ENCODE measurements at places on chromosomes 13 and 19.

- no peak for DNase-seq
These were observed 192.6 kb downstream of the PCDH17 start for GRCh38 chr13:57824121-57824520.

GRCh38 chr13:91785431-91786119 lies 387.2 kb downstream of the GPC5 start:
- DNase-seq = no peak

- DNase-seq = no peak
These were observed 1.4 kb upstream of the NTF4 start for GRCh38 chr19:49065905-49066512.

DNA sequence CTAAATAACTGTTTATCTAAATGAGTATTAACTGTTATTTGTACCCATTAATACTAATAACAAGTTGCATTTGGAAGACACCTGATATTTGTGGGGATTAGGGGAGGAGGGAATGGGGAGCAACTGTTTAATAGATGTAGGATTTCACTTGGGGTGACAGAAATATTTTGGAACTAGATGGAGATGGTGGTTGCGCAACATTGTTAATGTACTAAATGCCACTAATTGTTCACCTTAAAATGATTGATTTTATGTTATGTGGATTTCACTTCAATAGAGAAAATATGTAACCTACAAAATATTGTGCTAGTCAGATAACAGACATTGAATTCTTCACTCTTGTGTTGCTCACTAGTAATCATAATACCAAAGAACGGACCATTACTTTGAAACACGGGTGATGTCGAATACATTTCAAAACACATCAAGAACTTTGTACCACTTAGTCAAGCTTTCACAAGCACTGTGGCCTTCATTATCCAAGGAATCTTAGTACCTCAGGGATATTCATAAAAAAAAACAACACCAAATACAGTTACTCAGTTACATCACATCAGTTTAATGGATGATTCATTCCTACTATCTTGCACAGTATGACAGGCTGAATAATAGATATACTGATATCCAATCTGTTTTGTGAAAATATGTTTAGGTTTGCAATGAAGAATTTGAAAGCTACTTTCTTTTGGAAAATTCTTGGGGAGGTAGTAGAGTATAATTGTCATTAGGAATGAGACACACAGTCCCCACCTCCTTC lies 721.8 kb downstream of the PCDH9 start:
- DNase-seq = no peak

GRCh38 chr13:100511466-100511865 lies 77.1 kb downstream of the GGACT start:
- DNase-seq = no peak

GRCh38 chr13:35190241-35190640 lies 248.2 kb downstream of the NBEA start:
- DNase-seq = no peak

DNA sequence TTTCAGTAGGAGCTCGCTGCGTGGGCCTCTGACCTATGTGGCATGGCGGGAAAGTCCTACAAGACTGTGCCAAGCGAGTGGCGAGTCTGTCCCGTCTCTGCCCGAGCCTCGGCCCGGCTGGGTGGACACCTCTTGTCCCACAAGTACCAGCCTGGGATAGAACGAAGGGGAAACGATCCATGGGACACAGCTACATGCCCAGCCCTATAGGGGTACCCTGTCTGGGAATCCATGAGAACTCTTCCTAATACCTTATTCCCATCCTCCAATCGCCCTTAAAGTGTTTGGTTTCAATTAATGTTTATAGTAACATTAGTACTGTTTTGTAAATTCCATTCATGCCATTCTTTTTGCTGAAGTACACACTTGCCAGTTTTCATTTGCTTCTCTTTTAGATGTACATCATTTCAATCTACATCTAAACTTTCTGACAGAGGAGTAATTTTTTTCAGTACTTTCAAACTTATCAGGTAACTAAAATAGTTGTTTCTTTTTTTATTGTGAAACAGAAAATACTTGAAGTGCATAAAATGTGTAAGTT lies 667 bp upstream of the ZNF790 start:
- no peak for DNase-seq

- DNase-seq = peak; percentile 77
These were observed 965 bp downstream of the TTC9B start for GRCh38 chr19:40217027-40217810.

- no peak for DNase-seq
These were observed 111.7 kb downstream of the MIPEP start for GRCh38 chr13:23777575-23777870.

GRCh38 chr19:19223636-19224035 lies 11.9 kb downstream of the NCAN start:
- no peak for DNase-seq

GRCh38 chr13:80305737-80306136 lies 35.2 kb downstream of the SPRY2 start:
- no peak for DNase-seq

- no peak for DNase-seq
These were observed 1.6 kb downstream of the LMNB2 start for GRCh38 chr19:2454962-2455850.

GRCh38 chr13:113972451-113973217 lies 1.2 kb downstream of the C13orf46 start:
- no peak for DNase-seq

DNA sequence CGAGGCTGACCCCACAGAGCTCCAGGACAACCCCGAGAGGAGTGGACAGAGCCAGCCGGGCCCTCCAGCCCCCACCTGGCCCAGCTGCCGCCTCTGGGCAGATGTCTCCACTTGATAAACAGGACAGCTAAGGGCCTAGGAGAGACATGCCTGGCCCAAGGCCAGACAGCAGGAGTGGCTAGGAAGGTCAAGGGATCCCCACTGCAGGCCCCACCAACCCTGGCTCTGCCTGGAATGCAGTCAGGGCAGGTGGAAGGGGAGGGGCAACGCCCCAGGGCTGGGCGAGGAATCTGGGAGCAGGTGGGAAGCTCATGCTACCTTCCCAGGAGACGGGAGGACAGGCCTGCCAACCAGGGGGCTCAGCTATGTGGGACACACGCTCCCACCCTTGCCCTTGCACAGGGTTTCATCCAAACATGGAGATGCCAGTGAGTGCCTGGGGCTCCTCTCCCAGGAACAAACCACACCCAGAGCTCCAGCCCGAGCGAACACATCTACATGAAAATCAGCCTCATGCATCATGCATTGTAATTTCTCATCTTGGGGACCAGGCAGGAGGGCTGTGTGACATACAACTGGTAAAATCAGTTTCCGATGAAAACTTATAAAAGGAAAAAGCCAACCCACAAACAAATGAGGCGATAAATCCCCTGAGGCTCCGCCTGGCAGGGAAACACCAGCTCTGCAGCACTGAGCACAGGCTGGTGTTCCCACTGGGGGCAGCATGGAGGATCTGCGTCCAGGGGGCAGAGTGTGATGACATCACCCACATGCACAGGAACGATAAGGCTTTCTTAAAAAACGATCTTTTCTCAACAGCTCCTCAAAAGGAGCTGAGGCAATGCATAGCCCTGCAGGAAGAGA lies 25.0 kb downstream of the SH3GL1 start:
- DNase-seq = peak; percentile 82

DNA sequence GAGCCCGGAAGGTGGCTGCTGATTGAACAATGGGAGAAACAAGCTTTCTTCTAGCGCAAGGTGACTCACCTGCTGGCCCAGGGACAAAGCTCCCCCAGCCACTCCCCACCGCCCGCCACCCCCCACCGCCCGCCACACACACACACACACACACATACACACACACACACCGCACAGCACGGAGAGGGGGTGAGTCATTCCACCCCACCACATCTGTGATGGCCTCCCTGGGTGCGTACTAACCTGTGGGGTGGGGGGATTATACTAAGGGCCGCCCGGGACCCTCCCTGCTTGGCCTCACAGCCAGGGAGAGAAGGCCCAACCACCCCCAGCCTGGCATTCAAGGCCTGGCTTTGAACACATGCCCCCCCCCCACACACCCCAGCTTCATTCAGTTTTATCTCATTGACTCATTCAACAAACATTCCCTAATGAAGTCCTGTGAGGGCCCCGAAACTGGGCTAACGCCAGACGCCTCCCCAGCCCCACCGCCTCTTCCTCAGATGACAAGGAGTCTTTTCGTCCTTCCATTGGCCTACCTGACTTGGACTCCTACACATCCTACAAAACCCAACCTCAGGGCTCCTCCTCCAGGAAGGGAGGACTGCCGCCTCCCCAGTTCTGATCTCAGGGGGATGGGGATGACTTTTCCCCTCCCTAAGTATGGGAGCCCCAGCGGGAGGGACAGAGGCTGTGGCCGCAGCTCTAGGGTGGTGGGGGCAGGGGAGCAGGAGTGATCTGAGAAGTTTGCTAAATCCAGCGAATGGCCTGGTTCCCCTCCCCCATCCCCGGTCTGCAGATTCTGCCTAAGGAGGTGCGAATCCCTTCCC lies 5.8 kb upstream of the ONECUT3 start:
- peak; percentile 92 for DNase-seq

- DNase-seq = no peak
These were observed 15.0 kb downstream of the IGLON5 start for GRCh38 chr19:51326216-51327065.

DNA sequence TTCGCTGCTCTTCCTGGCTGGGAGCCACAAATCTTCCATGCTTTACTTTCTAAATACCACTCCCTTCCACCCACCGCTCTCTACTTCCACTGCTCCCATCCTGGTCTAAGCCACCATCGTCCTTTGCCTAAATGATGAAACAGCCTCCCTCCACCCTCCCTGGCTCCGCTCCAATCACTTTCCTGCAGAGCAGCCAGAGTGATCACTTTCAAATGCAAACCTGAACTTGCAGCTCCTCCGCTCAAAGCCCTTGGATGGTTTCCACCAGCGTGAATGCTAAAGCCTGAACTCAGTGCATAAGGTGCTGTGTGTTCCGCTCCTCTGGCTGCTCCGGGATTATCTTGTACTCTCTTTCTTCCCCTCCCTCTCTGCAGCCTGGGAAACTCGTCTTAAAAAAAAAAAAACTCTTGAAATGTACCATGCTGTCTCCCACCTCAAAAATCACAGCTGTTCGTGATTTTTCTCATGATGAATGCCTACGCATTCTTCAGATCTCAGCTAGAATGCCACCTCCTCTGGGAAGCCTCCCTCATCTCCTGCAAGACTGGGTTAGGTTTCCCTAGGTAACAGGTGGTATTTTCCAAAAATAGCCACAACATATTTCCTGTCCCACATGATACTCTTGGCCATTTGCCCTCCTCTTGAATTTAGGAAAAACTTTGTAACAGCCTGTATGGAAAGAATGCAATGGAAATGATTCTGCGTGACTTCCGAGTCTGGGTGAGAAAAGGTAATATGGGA lies 3.7 kb upstream of the SIN3B start:
- no peak for DNase-seq

DNA sequence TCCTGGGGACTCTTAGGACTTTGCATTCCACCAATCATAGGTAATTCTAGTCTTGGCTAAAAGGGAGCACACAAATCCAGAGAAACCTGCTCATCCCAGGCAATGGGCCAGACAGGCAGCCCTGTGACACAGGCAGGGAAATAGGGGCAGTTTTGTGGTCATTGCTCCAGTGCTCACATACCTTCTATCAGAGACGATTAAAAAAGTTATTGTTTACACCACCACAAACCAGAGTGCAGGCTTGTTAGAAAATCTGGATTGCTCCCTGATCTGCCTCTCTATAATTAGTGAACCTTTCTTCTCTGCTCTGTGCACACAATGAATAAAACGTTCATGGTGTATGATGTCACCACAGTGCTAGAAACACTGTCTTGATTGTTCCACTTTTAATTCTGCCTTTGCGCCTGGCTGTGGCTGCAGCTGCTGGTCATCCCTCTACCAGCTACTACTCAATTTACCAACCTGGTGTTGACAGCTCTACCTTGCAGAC lies 121.6 kb upstream of the SPATA13 start:
- no peak for DNase-seq

GRCh38 chr13:78121459-78122348 lies 203.1 kb upstream of the EDNRB start:
- peak; percentile 46 for DNase-seq

DNA sequence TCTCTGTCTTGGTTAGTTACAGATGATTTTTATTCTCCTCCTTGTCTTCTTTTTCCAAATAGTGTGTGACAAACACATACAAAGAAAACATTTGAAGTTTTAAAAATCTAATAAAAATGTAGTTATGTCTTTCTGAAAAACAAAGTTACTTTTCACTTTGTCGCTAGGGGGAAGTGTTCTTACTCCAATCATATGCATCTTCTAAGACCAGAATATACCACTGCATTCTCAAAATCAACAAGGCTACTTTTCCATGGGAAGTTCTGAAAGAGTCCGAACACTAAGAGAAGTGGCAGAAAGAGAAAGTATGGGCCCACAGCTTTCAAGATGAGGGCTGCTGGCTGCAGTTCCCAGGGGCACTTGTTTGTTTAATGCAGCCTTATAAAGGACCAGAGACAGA lies 208.9 kb downstream of the DCT start:
- DNase-seq = no peak

- DNase-seq = no peak
These were observed 282.8 kb upstream of the EDNRB start for GRCh38 chr13:78201411-78201810.

GRCh38 chr13:38590796-38591507 lies 95.9 kb upstream of the FREM2 start:
- DNase-seq = no peak

DNA sequence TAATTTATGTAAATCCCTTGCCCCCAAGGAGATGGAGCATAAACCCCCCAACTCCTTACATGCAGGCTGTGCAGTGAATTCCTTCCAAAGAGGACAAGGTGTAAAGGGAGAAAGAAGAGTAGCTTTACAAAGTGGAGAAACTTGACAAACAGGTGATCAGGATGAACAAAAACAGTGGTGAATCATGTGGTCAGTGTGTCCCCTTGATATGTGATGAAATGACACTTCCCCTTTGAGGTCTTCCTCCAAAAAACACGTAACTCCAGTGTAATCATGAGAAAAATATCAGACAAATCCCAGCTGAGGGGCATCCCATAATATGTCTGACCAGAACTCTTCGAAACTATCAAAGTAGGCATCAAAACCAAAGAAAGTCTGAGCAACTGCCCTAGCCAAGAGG lies 29.5 kb upstream of the AKT2 start:
- no peak for DNase-seq

DNA sequence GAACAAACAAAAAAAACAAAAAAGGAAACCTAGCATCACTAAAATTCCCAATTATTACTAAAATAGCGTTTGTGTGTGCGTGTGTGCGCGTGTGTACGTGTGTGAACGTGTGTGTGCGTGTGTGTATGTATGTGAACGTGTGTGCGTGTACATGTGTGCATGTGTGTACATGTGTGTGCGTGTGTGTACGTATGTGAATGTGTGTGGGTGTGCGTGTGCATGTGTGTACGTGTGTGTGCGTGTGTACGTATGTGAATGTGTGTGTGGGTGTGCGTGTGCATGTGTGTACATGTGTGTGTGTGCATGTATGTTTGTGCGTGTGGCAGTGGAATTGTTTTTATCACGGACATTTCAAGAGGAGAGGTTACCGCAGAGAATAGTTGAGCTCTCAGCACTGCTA lies 21.6 kb downstream of the CATSPERD start:
- no peak for DNase-seq
